ENCODE measurements at places on chromosomes 4 and X.

GRCh38 chrX:22533898-22534297 is 261.2 kb downstream of the CBLL2 start:
- DNase-seq, result no peak

GRCh38 chr4:7831330-7831729 is 108.3 kb downstream of the AFAP1 start:
- peak; percentile 70 for DNase-seq

- no peak for DNase-seq
Observed at GRCh38 chr4:13844740-13845139, 217.2 kb upstream of the BOD1L1 start.

DNA sequence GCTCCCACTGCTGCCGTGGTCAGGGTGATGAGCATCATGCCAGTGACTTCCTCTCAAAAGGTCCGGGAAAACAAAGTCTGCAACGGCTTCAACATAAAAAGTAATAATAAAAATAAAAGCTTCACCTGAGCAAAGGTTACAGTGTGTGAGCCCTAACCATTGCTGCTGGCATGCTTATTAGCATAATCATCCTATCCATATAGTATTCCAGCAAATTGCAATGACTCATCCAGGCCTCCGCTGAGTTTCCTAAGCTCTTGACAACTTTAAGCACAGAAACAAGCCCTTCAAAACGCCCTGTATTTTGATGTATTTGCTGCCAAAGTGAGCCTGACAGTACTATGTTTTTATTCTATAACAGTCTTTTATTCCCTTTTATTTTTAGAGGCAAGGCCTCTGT is 100.5 kb downstream of the AASDH start:
- no peak for DNase-seq

- DNase-seq, result no peak
Observed at GRCh38 chrX:25531096-25531495, 515.3 kb upstream of the ARX start.

- DNase-seq, result no peak
Observed at GRCh38 chr4:40844261-40844660, 94.5 kb downstream of the NSUN7 start.

- peak; percentile 7 for DNase-seq
Observed at GRCh38 chrX:106397788-106398538, 213.8 kb upstream of the RADX start.

GRCh38 chr4:100288161-100288560 is 97.9 kb upstream of the DDIT4L start:
- no peak for DNase-seq

DNA sequence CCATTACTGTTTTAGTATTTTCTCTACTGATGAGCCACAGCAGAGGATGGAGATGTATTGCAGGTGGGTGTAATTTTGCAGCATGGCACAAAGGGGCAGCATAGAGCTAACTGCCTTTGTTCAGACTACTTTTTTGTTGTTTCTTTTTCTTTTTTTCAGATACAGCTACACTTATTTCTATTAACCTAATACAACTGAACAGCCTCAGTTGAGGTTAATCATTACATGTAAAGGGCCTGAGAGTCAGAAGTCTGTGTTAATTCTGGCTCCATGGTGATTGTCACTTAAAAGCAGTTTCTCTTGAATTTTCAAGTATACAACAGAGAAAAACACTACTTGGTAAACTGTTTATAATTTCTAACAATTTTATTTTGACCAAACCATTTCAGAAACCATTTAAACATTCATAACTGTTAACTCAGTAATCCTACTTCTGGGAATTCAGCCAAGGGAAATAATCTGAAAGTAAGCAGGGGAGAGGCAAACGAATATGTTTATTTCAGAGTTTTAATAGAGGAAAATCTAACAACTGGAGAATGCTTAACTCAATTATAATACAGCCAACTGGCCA is 13.9 kb upstream of the PPEF2 start:
- DNase-seq, result peak; percentile 50

DNA sequence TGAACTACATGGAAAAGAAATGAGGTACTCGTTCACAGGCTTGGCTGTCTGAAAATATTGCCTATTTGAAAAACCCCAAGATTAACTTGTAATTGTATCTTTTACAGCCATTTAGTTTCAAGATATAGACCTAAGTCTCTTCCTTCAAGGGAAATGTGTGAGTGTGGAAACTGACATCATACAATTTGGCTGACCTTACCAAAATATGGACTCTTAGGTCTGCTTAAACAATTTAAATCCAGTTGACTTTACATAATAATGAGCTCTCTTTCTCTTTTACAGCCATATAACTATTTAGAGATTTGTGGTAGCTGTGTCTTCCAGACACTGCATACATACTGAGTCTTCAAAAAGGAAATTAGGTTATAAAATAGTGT is 186.9 kb downstream of the NR3C2 start:
- DNase-seq, result no peak

DNA sequence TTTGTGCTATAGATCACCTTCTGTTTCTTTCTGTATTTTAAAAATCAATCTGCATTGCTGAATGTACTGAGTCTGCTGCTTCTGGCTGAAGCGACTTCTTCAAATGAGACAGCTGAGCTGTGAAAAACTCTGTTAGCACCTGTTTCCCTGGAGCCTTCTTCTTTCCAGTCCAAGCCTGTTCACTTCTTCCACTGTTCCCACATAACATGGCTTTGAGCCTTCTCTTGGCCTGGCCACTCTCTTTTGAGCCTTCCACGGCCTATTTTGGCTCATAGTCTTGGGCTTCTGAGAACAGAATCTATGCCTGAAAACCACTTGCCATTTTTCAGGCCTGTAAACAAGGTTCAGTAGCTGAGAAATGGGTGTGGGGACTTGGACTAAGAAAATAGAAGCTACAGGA is 132.9 kb upstream of the IGFBP7 start:
- no peak for DNase-seq

- no peak for DNase-seq
Observed at GRCh38 chrX:91414713-91415112, 19.9 kb upstream of the PABPC5 start.

DNA sequence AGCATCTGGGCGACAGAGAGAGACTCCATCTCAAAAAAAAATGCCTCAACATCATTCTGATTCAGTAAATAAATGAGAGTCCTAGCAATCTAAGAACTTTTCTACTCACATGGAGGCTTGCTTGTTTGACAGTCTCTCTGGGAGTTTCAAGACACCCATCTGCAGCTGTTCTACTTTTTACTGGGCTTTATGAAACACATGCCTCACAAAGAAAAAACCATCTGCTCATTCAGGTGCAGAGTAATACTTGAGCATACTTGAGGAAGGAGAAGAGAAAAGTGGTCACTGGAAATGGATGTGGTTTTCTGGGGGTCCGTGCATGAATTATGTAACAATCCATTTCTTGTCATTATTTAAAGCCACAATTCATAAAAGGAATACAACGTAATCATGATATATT is 87.1 kb upstream of the DDX53 start:
- DNase-seq, result no peak

GRCh38 chrX:68719181-68719903 is 71.9 kb downstream of the STARD8 start:
- DNase-seq, result no peak

DNA sequence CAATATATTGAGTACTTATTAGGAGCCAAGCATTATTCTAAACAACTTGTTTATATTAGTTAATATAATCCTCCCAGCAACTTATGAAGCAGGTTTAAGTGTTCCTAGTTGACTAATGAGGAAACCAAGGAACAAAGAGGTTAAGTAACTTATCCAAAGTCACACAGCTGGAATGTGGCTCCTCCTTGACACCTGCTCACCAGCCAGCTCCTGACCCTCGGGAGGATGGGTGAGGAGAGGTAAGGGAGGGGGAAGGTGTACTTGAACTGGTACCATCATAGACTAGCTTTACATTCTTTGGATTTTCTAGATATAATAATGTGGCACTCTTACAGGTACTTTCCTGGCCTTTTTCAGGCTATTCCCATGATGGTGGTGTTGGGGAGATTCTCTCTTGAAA is 50.7 kb downstream of the ARHGEF38 start:
- no peak for DNase-seq

GRCh38 chr4:126627255-126627654 is 1005.5 kb upstream of the INTU start:
- DNase-seq, result no peak

GRCh38 chr4:74038425-74039314 is at the start of gene CXCL3:
CXCL3 (minus strand) TSS chr4:74038689; CDS start chr4:74038611, 78 bp downstream.
- no peak for DNase-seq

DNA sequence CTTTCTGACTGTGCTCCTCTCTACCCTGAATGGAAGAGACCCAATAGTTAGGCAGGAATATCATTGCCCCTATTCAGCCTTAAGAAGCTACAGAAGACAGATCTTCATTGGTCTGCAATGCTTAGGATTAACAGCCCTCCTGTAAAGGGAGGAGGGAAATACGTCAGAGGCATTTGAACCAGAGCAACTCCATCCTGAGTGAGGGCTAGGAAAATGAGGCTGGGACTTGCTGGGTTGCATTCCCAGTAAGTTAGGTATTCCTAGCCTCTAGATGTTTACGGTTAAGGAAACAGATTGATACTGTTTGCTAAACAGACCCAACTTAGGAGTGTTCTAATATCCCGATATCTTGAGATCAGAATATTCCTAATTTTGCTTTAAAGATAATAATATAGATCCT is 63.5 kb downstream of the PCDH18 start:
- DNase-seq, result no peak

- DNase-seq, result no peak
Observed at GRCh38 chrX:153885208-153885787, 675 bp downstream of the L1CAM start.

GRCh38 chr4:145490361-145490760 is 8.7 kb downstream of the SMAD1 start:
- no peak for DNase-seq

DNA sequence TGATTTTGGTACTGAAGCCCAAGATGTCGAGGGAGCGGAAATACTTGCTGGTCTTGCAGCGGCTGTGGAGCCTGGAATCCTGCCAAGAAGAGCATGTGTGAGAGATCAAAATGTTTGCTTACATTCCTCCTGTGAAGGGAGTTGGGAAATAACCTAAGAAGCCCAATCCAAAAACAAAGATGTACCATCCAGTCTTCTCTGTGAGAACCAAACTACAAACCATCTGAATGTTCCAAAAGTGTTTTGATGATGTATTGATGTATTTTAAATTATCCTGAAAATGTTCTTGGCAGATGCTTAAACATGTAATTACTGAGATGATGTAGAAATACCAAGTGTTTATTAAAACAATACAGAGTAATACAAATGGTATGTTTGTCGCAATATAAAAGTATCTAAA is 10.1 kb upstream of the ADH1A start:
- DNase-seq, result no peak

GRCh38 chr4:181507180-181507835 is 735.9 kb upstream of the TENM3 start:
- DNase-seq, result no peak

DNA sequence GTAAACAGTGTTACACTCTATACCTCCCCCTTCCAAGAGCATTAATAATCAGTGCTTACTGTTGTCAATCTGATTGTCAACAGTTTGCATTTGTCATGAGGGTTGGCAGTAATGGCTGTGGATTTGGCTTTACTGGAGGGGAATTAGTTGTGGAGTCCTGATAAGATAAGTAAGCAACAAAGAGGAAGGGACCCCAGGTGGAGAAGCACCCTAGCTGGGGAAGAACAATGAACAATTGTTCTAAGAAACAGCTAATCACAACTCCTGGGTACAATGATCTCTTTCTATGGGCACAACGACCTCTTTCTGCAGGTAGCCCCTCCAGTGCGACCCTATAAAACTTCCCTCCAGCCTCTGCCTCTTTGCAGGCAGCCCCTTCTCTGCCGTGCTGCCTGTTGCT is 53.2 kb upstream of the CDKN2AIP start:
- no peak for DNase-seq

GRCh38 chr4:66929748-66930147 is 615.6 kb downstream of the CENPC start:
- DNase-seq, result no peak

- no peak for DNase-seq
Observed at GRCh38 chr4:64780664-64781063, 371.4 kb upstream of the TECRL start.

GRCh38 chr4:42881253-42881652 is 11.3 kb upstream of the GRXCR1 start:
- no peak for DNase-seq

DNA sequence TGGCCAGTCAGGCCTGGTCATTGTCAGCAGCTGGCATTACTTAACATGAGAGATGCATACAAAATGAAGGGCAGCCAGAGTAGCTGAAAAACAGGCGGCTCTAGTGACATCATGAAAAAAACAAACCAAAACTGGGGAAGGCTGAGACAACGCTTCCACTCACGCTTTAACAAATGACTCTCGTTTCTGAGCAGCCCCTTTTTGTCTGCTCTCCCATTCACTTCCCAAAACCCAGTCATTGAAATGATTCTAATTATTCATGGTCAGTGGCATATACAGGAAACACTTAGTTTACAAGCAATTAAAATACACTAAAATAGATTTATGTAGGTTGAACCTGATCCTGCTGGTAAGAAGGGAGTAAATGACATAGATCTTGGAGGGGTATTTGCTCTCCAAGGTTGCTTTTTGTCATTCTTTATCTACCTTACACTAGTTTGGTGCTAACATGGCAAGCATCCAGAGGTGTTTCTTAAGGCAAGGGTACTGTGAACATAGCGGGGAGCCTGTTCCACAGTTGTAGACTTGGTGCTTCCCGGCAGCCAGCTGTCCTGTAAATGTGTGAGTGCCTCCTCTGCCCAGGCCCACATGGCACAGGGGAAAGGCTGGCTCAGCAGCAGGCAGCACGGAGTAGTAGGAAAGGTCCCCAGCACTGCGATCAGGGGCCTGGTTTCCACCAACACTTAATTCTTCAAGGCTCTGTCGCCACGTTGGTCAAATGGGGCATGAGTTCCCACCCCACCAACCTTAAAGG is 61.2 kb upstream of the CITED1 start:
- no peak for DNase-seq

- no peak for DNase-seq
Observed at GRCh38 chrX:15418041-15418706, 34.0 kb upstream of the VEGFD start.

DNA sequence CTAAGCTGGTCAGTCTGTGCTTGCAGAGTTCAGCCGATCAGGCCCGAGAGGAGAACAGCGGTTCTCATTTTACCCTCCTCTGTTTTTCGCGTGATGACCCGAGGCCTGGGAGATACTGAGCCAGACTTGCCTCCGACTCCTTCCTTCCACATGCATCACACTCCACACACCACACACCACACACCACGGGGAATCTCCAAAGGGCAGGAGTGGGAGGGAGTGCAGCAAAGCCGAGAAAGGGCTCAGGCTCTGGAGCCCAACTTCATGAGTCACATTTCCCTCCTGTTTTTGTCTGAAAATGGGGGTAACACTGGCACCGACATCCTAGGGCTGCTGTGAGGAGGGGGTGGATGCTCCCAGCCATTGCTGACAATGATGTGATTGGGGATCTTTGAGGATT is 38.9 kb downstream of the TKTL1 start:
- DNase-seq, result no peak

- DNase-seq, result no peak
Observed at GRCh38 chr4:76570141-76570973, 135.3 kb downstream of the SHROOM3 start.

Measured in CD4-positive, alpha-beta T cell treated with Interleukin-10 for 1 hour (primary cell).